CD4-positive, alpha-beta T cell treated with Interleukin-10 for 1 hour (primary cell): ENCODE measurements at places on chromosomes 3 and 15.

DNA sequence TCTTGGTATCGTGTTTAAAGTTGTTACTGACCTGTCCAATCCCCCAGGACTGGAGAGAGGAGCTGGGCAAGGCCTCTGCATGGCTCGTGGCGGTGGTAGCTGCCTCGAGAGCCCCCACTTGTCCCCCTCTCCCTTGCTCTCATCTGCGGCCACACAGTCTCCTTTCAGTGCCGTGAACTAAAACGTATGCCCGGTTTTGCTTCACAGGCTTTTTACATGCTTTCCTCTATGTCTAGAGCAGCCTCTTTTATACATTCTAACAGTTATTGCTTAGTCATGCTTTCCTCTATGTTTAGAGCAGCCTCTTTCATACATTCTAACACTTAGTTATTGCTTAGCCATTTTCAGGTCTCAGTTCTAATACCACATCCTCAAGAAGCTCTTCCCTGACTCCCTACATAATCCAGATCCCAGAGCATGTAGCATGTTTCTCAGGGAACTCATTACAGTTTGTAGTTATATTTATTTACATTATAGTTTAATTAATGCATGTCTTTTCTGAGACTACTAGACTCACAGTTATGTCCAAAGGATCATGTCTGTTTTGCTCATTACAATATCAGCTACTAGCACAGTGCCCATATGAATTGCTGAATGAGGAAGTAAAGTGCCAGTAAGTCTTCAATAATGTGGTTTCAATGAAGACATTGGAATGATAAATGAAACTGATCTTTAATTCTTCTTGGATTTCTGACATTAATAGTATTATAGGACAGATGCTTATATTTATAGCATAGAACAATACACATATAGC is 66.5 kb upstream of the TBL1XR1 start:
- no peak for DNase-seq

- peak; percentile 62 for DNase-seq
Observed at GRCh38 chr3:112773864-112774263, 72.8 kb downstream of the CD200R1L start.

- no peak for DNase-seq
Observed at GRCh38 chr3:191968299-191968698, 507.3 kb downstream of the PYDC2 start.

DNA sequence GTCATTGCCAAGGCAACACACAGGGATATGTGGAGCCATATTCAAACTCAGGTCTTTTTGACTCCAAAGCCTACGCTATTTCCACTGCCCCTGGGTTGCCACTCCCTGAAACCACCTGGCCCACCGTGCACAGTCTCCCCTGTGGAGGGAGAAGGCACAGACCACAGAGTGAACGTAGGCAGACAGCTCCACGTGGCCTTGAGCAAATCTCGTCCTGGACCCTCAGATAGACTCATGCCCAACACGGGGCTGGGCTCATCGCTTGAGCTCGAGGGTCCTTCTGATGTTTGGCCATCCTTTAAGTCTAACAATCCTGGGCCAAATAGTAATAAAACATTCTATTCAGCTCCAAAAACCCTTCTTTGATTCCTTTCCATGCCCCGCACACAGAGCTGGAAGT is 72.0 kb downstream of the CPN2 start:
- no peak for DNase-seq

GRCh38 chr15:65339416-65339815 is 34.9 kb downstream of the RNU5B-1 start:
- no peak for DNase-seq

DNA sequence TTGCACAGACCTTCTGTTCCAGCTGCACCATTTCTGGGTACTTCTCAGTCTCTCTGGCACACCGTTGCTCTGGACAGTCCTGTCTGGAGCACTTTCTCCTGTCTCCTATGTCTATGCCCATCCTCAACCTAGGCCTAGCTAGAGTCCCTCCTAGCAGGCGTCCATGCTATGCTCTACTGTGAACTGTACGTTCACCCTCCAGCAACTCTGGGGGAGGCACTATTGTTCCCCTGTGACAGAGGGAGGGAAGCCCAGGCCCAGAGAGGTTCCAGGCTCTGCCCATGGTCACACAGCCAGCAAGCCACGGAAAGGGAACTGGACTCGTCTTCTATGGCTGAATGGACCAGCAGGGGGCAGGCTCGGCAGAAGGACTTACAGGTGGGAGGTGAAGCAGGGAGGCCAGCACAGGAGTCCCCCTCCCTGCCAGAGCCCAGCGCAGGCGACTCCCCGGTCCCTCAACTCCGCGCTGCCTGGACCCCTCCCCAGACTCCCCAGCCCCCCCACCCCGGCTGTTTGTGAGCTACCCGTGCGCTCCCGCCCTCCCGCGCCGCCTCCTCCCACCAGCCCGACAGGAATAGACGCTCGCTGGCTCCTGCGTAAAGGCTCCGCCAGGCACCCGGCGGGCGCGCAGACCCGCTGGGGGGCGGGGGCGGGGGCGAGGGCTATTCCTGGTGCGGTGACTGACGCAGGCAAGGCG is 1.7 kb upstream of the LINGO1 start:
- DNase-seq: peak; percentile 37

DNA sequence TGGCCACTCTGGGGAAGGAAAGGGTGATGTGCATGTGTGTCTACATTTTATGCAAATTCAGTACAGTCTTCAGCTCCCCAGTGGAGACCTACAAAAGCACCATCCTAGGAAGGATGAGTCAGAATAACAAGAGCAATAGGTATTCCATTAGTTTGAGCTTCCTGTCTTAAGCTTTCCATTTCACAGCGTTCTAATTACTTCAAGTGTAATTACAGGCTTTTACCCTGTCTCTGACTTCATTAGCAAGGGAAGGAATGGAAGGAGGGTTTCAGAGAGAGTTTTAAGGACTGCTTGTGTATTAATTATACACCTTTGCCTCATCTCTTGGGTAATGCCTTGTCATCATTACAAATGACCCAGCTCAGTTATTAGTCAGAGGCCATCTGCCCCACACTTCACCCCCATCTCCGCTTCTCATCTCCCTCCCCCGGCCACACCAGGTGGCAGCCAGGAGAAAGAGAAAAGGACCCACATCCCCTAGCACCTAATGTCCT is 202.8 kb upstream of the MRPL3 start:
- DNase-seq: no peak

DNA sequence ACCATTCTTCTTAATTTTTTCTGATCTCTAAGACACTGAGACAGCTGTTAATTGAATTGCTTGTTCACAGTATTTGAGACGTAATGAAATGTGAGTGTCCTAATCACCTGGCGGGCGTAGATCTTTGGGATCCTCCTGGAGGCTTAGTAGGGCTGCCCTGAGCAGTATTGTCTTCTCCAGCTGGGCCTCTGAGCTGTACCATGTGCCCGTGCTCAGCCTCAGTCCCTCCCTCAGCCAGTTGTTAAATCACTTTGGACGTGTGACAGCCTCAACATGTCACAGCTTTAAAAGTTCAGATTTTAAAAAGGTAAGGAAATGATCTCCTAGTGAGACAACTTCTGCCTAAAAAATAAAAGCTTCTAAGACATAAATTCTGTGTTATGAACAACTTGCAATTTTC is 35.5 kb downstream of the IGF1R start:
- no peak for DNase-seq
